ENCODE measurements at places on chromosomes 3 and 15. TPM values are rescaled to one million over a fixed set of nuclear protein-coding genes. Genes with fewer than 3 reads are reported as not detected.

The CPLX3 gene
- polyA plus RNA-seq: not detected

The ISY1 gene
- polyA plus RNA-seq: 50.1 TPM

DNA sequence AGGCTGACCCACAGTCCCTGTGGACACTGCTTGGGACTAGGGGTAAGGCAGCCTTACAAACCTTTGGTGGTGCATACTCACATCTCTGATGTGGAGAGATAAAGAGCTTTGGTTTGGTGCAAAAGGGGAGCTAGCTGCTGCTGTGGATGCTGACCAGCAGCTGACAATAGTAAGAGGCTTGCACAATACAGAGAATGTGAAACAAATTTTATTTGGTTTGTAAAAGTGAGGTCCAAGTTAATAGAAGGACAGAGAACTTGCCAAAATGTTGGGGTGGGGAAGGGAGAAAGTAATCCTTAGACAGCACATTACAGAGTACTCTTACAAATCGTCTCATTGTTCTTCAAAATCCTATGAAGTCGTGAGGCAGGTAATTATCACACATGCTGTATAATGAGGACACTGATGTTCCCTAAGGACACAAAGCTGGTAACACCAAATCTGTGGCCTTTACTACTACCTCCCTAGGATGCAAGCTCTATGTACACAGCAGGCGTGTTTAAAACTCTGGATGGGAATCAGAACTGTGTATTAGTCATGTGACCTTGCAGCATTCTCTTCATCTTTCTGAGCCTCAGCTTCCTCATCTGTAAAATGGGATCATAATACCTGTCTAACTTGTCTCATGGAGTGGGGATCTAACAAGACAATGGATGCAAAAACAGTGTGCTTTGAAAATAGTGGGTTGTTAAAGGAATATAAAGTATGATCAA lies 21.6 kb downstream of the ARHGAP31 start:
- DNase-seq: no peak

GRCh38 chr3:172766718-172767405 lies 16.3 kb downstream of the ECT2 start:
- no peak for DNase-seq
